Skin of body (tissue), 3 donors: ENCODE measurements at places on chromosomes 5 and 9.

DNA sequence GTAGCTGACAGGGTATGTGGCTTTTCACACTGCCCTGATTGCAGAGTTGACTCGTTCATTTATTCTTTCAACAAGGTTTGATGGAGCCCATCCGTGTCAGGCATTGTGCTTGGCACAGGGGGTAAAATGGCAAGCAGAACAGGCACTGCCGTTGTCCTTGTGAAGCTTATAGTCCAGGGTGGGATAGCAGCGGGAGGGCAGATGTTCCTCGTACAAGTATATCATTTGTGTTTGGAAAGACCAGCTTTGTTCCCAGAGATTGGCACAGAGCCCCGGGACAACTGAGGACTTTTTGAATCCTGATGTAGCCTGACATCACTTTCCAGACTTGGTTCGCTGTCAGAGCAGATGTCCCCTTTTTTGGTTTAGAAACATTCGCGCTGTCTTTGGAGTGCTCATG is 50.9 kb downstream of the MVB12B start:
- peak; percentile 85 for DNase-seq

DNA sequence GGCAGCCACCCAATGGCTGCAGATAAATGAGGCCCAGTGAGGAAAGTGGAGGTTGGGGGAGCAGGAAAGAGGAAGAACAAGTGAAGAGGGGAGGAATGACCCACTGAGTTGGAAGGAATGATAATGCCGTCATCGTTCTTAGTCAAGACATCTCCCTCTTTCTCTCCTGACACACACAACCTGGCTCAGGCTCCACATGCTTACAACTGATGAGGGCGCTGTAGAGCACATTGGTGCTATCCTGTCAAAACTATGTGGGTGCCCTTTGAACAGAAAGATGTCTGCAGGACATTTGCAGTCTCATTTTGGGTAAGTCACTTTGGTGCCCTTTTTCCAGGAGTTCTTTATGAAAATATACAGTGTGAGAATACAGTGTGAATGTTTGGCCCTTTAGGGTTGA is 5.9 kb downstream of the IFNW1 start:
- DNase-seq, result no peak

GRCh38 chr9:109507421-109507838 is 9.3 kb upstream of the PTPN3 start:
- DNase-seq, result no peak

DNA sequence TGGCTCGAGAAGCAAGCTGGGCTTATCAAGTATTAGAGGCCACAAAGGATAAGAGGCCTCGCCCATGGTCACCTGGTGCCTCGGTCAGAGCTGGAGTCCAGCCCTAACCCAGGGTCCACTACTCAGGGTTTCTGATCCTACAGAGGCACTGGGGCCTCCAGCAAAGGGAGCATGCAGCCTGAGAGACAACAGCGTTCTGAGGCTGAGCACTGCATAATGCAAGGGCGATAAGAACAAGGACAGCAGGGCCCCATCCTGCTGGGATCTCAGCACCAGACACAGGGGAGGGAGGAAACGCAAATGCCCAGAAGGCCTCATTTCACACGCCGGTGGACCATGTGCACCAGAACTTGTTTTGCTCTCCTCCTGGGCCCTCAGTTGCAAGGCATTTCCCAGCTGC is 63.0 kb downstream of the C5orf15 start:
- DNase-seq, result no peak

- DNase-seq, result no peak
These were observed 56.8 kb upstream of the PHYKPL start for GRCh38 chr5:178289438-178289837.

DNA sequence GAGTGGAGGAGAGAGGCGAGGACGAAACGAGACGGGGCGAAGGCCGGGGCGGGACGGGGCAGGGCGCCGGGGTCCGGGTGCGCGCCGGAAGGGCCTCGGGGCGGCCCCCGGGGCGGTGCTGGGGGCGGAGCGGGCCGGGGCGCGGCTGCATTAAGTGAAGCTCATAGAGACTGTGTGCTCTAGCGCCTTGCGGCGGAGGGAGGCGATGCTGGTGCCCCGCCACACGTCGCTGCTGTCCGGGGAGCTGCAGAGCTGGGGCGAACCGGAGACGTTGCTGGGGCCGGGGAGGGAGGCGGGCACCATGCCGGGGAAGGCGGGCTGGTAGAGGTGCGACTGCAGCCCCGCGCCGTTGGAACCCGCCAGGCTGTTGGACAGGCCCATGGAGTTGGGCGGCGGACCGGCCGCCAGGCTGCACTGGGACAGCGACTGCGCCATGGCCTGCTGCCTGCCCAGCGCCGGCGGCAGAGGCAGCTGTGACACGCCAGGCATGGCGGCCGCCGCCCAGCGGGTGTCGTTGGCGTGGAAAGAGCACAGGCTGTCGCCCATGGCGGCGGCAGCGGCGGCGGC is 8.3 kb downstream of the OTP start:
- no peak for DNase-seq

DNA sequence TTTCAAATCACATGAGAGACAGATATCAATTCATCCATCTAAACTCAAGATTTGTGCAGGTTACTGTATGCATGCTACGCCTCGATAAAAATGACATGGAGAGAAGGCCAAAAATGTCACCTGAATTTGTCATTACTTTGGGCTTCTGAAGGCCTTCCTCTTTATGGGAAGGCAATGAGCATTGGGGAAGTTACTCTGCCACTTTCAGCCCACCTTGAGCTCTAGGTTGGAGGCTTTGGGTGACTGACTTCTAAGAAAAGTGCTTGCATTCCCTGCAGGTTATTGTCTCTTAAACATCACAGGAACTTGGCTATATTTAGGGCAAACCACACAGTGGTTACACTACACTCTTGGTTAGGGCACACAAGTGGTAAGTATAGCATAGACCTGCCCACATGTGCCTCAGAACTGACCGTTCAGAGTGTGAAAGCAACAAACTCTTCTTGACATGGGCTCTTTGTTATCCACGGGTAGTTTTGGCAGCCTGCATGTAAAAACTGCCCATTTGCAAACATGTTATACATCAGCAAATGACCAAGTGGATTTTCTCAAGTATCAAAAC is 169.5 kb downstream of the ZNF608 start:
- DNase-seq, result no peak

DNA sequence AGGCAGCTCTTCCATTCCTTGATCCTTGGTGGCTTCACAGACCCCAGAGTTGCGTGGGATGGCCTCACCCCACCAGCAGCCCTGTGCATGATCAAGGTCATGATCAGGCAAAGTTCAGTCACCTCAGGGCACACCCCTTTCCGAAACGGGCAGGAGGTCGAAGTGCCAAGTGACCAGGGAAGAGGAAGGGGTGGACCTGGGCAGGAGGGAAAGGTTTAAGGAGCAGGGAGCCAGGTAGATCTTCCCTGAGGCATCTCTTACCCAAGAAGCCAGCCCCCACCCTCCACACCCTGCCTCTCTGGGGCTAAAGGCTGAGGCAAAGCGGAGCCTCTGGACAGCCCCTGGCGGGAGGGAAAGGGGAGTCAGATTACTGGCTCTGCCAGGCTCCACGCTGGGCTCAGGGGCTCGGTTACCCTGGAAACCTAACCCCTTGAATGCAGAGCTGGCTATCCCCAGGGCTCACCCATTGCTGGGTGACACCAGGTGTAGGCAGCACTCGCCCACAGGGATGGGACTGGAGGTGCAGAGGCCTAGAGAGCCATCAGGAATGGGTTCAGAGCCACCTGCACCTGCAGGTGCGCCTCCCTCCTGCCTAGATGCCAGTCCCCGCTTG is 3.6 kb downstream of the MGAT4B start:
- no peak for DNase-seq
